ENCODE measurements at places on chromosomes 12 and 14.

GRCh38 chr14:32939254-32940065 lies 781 bp downstream of the NPAS3 start:
- no peak for DNase-seq

DNA sequence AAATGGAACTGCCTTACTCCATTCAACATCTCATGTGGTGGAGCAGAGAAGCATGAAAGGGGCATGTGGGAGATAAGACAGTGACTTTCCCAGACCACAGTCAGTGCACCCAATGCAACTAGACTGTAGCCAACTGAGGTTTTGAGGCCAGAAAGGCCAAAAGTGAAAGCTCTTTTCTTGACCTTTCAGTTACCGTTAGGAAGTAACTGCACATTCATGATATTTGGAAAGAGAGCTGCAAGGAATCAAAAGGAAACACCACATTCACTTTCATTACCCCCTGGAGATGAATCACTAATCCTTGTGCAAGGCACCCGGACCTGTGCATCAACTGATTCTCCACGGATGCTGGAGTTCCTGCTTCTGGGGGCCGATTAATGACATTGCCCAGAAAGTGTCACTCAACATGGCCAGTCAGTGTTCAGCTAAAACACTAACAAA lies 72.9 kb upstream of the ELK3 start:
- DNase-seq = no peak

DNA sequence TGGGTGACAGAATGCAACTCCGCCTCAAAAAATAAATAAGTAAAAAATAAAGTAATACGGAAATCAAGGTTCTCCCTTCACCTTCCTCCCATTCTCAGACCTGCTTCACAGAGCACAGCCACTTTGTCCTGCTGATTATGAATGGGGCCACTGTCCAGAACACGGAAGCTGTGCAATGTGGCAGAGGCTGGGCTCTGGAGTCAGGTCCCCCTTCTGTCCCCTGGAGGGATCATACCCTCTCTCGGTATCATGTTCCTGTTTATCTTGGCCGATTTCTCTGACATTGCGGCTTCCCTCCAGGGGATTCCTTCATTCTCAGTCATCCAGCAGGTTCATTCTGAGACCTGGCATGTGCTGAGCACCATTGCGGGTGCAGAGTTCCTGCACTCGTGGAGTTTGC lies 11.3 kb downstream of the PPP2R5C start:
- no peak for DNase-seq

GRCh38 chr12:27919671-27920235 lies 52.8 kb downstream of the PTHLH start:
- DNase-seq = no peak

DNA sequence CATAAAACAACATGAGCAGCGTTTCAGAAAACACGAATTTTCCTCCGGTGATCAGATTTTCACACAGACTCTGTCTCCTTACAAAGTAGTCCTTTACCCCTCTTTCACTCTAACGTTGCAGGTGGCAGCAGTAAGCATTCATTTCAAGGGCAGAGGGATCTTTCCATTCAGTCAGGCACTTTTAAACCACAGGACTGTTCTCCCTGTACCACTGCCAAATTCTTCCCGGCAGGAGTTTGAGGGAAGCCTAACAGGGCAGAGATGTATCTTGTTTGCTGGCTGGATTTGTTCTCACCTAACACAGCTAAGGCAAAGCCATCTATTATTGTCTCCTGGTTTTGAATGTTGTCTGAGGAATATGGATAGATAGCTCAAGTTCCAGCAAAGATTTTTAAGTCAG lies 1187.3 kb upstream of the SEL1L start:
- no peak for DNase-seq

- DNase-seq = no peak
Observed at GRCh38 chr12:90896164-90896563, 58.8 kb downstream of the CCER1 start.

DNA sequence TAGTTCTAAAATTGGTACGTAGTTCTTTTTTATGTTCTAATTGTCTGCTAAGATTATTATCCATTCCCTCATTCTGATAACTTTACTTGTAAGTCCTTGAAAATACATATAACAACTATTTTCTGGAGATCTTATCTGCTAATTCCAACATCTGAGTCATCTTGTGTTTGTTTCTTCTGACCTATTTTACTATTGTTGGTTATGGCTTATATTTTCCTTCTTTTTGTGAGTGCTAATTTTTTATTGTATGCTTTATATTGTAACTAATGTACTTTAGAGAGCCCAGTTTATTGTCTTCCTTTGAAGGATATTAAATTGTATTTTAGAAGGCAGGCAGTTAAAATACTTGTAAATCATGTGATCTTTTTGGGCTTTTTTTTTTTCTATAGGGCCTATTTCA lies 149.3 kb upstream of the LRFN5 start:
- DNase-seq = no peak

GRCh38 chr12:80713419-80713818 lies 3.3 kb upstream of the MYF5 start:
- no peak for DNase-seq

GRCh38 chr12:47362126-47362705 lies 282.5 kb upstream of the AMIGO2 start:
- no peak for DNase-seq

DNA sequence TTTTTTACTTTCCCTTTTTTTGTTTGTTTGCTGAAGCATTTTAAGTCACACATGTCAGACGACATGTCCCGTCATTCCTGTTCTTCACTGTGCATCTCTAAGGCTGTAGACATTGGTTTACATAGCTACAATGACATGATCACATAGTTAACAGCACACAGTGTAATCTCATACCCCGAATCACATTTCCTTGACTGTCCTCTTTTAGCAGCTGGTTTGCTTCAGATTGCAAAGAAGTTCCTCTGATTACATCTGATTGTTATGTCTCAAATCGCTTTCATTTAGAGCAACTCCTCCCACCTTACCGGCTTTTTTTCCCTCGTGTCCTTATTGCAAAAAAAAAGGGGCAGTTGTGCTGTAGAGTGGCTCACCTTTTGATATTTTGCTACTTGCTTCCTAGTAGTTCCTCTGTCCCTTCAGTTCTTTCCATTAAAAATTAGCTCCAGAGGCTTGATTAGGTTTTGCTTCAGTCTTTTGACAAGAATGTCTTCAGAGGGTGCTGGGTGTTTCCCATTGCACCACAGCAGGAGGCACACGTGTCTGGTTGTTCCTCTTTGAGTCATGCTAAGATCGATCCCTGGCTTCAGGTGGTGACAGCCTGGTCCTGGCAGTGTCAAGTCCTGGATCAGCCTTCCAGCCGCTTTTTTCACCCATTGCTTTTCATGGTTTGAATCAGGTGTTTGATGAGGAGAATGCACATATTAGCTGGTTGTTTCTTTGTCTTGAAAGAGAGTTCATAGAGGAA lies 35.0 kb downstream of the ZNF664 start:
- DNase-seq = no peak

- DNase-seq = no peak
Observed at GRCh38 chr14:96094211-96094610, 55.0 kb downstream of the C14orf132 start.

DNA sequence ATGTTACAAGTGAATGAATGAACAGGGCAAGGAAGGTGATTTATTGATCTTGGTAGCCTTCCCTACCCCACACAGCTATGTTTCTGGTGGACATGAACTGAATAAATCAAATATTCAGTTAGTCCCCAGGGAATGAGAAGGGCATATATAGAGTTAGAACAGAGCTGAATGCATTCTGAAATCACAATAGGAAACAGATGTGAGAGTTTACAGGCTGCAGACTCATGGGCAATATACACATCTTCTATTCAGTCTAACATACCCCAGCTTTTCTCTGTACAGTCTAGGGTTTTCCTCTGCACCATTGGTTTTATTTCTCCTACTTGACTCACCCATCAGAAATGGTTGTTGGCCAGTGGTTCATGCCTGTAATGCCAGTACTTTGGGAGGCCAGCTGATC lies 7.3 kb upstream of the STX2 start:
- no peak for DNase-seq

DNA sequence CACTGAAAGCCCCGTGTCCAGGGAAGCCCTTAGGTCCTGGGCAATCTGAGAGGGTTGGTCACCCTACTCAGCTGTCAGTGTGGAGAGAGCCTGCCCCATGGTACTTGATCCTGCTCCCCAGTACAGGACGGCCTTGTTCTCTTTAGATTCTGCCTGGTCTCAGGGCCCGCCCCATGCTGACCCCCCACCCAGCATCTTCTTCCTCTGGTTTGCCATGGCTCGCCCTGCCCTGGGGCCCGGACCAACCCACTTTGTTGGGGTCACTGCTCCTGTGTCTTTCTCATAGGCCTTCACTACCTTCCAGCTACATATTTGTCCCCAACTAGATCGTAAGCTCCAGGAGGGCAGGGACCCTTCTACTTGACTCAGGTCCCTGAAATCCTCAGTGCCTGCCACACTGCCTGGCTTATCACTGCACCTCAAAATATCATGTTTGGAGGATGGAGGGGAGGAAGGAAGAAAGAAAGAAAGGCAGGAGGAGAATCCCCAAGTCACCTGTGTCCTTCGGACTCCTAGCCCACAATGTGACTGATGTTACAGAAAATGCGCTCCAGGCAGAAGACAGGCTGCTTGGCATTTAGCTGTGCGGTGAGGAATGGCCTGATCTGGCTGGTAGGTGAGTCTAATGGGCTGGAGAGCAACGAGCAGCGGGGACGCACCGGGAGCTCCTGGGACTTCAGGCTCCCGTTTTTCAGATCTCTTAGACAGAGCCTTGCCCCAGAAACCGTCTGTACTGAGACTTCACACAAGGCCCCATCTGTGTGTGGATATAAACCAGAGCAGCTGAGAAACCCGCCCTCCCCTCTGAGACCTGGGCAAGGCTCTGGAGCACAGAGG lies 66.1 kb downstream of the C14orf132 start:
- DNase-seq = no peak

GRCh38 chr14:30528119-30528518 lies 30.8 kb upstream of the G2E3 start:
- no peak for DNase-seq

DNA sequence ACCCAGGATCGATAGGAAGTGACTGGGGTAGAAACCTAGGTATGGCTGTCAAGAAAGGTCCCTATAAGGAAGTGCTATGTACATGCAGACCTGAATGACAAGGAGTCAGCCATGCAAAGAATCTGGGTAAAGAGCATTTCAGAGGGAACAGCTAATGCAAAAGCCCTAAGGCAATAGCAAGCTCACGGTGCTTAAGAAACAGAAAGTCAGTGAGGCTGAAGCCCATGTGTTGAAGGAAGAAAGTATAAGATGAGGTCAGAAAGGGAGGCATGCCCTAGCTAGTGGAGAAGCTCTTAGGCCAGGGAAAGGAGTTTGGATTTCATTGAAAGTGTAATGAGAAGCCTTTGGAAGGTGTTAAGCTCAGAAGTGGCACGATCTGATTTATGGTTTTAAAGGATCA lies 6.0 kb upstream of the ADCY6 start:
- DNase-seq = no peak

DNA sequence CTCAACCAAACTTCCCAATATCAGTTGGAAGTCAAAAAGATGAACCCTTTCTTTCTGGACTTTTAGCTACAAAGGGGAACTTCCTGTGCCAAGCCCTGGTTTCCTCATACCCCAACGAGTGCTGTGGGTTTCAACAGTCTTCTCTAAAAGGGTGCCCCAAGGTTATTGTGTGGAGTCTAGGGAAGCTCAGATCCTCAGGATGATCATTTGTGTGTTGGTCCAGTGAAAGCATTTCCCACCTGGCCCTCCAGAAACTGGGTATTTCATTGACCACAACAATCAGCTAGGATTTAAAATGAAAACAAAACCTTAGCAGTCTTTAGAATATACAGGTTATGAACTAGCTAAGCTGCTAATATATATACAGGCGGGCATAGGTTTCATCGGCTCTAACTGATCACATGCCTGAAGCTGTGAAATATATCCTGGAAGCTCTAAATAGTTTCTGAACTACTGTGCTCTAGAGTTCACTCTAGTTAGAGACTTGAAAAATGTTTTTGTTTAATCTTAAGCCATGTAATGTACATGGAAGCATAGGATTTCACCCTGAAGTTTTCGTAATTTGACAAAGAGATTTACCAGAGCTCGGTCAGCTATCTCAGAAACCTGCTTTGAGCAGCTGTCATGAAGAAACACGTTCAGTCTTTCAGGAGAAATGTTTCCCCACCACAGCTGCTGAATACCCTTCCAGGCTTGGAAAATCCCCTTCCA lies 29.6 kb downstream of the P2RX4 start:
- peak; percentile 18 for DNase-seq

- DNase-seq = no peak
Observed at GRCh38 chr14:69043596-69044260, 64.6 kb upstream of the ACTN1 start.

DNA sequence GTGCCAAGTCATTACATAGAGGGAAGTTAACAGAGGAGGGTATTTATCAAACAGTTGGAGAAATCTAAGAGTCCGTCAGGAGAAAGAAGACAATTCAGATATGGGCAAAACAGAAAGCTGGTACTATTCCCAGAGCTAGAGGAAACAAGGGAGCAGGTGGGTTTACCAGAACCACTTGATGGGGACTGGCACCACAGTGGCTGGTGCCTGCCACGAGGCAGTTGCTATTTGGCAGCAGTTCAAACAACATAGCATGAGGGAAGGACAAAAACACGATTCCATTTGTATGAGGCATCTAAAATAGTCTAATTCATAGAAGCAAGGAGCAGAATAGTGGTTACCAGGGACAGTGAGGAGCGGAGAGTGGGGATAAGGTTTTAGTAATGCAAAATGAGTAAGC lies 24.6 kb upstream of the KLRD1 start:
- DNase-seq = no peak

DNA sequence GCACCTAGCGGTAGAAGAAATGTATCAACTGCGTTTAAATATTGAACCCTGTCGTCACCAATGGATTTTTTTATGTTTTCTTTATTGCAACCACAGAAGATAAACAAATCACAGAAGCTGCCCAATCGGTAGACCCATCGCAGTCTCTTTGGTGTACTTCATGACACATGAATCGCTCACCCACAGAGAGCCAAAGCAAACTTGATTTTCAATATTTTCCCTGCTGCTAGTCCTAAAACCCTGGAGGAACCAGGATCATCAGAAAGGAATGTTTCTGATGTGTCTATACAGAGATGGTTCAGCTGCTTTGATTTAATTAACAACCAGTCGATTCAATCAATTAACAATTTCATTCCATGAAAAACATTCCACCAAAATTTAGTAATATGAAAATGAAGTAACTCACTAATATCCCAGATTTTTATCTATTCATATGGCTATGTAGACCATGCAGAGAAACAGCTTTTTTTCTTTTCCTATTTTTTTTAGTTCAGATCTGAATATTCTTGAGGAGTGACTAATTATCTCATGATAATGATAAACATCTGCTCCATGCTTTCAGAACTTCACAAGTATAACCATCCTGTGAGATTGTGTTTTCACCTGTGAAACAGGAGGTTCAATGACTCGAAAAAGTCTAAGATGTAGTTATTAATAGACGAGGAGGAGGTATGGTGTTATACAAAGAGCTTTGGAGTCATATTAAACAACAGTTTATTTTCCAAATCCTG lies 46.1 kb downstream of the DIO2 start:
- no peak for DNase-seq

Data from naive thymus-derived CD4-positive, alpha-beta T cell (primary cell).